ENCODE measurements at places on chromosomes 4 and X. TPM values are rescaled to one million over a fixed set of nuclear protein-coding genes. Genes with fewer than 3 reads are reported as not detected.

The UPF3B gene
- total RNA-seq = 21.3 TPM

The ADAM29 gene
- not detected for total RNA-seq

The GLRB gene
- not detected for total RNA-seq

The HTN1 gene
- total RNA-seq = not detected

The USO1 gene
- total RNA-seq = 56.7 TPM

The ADGRL3 gene
- total RNA-seq = not detected

The YIPF6 gene
- 18.1 TPM for total RNA-seq

The TMEM35A gene
- not detected for total RNA-seq

DNA sequence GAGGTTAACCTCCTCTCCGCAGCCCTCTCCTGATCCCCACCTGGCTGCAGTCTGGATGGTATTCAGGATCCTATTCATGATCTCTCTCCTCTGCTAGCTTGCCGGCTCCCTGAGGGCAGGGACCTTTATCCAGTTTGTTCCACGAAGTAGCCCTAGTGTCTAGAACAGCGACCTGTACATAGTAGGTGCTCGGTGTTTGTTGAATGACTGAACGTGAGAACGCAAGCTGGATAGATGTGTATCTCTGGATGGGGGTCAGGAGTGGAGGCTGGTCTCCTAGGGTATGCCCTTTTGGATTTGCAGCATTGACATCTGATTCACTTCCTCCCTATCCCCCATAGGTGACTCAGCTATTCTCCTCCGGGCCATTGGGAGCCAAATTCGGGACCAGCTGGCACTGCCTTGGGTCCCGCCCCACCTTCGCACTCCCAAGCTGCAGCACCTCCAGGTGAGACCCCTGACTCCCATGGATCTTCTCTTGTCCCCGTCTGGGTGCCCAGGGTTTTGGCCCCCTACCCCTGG, 7.3 kb downstream of the CCDC22 start:
- peaks cover 5% of the 10 kb centered on the region for H3K4me1 ChIP-seq
- no peak overlapping the region for H3K4me3 ChIP-seq
- no peak for DNase-seq
- H3K36me3 ChIP-seq = peaks cover 21% of the 10 kb centered on the region
- no peak overlapping the region for H3K27ac ChIP-seq

- H3K4me1 ChIP-seq = no peaks in the 10 kb centered on the region
- H3K27me3 ChIP-seq = no peaks in the 10 kb centered on the region
- no peak for DNase-seq
Measured at GRCh38 chrX:96403446-96403845, 281.2 kb upstream of the DIAPH2 start.

DNA sequence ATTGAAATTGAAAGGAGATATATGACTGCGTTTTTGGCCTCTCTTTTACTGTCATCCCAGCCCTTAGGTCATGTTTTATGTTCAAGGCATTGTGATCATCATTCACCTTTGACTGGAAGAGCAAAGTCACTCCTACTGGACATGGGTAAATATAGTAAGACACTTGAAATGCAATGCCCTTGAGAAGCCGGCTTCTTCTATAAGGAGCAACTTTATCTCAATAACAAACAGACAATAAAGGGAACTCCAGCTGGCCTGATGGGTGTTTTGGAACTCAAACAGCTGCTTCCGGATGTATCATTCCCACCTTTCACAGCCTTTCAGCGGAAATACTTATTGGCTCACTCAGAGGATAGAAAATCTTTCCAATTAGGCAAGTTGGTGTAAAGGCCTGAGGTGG, 65.1 kb upstream of the C4orf54 start:
- peaks cover 7% of the 10 kb centered on the region for H3K27me3 ChIP-seq
- no peak for DNase-seq
- no peak overlapping the region for H3K4me3 ChIP-seq
- H3K27ac ChIP-seq = no peak overlapping the region

DNA sequence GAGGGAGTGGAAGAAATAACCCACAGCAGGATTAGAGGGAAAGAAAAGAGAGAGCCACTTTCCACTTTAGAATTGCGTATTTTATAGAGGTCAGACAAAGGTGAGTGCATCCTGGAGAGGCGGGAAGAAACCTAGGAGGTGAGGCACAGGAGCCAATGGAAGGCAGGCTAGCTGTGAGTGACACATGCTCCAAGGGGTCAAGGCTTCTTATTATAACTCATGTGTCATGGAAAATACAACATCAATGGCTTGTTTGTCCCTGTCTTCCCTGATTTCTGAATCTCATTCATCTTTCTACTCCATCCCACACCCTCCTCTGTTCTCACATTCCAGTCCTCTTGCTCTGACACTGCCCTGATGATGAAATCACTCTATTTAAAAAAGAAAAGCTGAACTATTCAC, 14.4 kb downstream of the ANXA3 start:
- no peak overlapping the region for H3K27ac ChIP-seq
- H3K4me1 ChIP-seq = no peaks in the 10 kb centered on the region
- peaks cover 2% of the 10 kb centered on the region for H3K27me3 ChIP-seq
- no peak for DNase-seq
- no peaks in the 10 kb centered on the region for H3K36me3 ChIP-seq

DNA sequence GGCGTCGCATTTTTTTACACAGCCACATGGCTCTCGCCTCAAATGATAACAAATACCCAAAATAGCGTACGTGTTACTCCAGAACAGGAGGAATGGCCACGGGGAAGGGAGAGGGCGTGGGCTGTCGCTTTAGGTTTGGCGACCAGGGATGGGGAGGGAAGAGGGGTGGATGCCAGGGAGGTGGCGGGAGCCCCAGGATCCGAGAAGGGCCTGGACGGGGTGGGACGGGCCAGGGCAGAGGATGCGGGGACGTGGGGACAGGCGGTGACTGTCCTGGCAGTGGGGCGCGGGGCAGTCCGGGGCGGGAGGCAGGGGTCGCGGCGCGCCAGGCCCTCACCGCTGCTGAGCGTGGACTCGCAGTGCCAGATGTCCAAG, 631 bp downstream of the TMEM47 start:
- no peaks in the 10 kb centered on the region for H3K36me3 ChIP-seq
- peaks cover 24% of the 10 kb centered on the region for H3K27me3 ChIP-seq
- peaks cover 7% of the 10 kb centered on the region for H3K4me1 ChIP-seq
- H3K4me3 ChIP-seq = peak overlapping the region; percentile 8
- no peak overlapping the region for H3K27ac ChIP-seq

- H3K27ac ChIP-seq = no peak overlapping the region
- no peak for DNase-seq
- H3K36me3 ChIP-seq = peaks cover 19% of the 10 kb centered on the region
- no peaks in the 10 kb centered on the region for H3K27me3 ChIP-seq
Measured at GRCh38 chrX:71056867-71057266, 11.3 kb downstream of the SNX12 start.

DNA sequence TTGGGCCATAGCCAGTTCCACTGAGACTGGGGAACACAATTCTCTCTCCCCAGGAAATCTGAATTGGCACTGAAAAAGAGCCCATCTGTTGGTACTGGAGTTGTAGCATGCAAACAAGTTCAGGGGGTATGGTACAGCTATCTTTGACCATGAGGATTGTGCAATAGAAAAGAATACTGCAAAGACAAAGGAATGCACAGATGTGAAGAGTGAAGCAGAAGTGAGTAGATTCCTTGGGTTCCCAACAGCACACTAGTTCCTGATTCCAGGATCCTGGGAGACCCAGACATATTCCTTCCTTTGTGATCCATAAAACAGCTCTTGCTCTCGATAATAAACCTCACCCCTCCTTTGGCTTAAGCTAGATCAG, 43.3 kb upstream of the CTAG2 start:
- no peak for DNase-seq
- no peaks in the 10 kb centered on the region for H3K27me3 ChIP-seq
- peaks cover 23% of the 10 kb centered on the region for H3K4me1 ChIP-seq
- H3K4me3 ChIP-seq = no peak overlapping the region
- H3K27ac ChIP-seq = peak overlapping the region; percentile 31
- peaks cover 5% of the 10 kb centered on the region for H3K36me3 ChIP-seq

DNA sequence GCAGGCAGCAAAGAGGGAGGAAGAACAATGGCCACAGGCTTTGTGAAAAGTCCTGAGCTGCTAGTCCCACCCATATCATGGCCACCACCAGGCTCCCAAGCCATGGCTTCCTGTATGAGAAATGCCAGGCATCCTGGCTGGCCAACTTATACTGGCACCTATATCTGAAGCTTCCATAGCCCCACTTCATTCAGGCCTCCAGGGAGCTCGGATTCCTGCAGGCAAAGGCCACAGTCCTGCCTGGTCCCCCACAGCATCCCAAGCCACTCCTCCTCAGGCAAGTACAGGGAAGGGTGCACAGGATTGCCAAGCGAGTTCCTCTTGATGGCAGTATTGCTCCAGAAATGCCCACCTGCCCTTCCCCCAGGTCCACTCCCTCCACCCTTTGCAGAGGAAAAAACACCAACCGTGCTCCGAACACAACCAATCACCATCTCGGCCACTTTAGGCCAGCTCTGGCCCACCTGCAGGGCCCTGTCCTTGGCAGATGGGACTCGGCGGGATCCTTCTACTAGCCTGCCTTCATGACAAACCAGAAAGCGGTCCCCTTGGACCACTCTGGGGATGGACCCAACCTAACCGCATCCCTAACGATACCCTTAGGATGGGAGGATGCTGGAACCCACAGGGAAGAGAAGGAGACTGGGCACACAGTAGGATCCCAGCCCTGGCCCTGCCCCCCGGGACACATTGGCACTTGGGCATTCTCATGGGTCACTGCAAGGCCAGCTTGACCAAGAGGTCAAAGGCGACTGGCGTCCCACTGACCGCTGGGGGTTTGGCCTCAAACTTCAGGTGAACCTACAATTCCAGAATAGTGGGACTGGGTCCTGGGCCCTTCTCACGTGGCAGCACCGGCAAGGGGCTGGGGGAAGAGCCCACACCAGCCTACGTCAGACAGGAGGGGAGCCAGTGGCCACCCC, 220.4 kb upstream of the AGTR2 start:
- no peak for DNase-seq
- H3K36me3 ChIP-seq = no peaks in the 10 kb centered on the region
- no peak overlapping the region for H3K4me3 ChIP-seq

- no peak overlapping the region for H3K27ac ChIP-seq
- DNase-seq = no peak
- H3K27me3 ChIP-seq = no peaks in the 10 kb centered on the region
- no peaks in the 10 kb centered on the region for H3K36me3 ChIP-seq
Measured at GRCh38 chr4:91330555-91331137, 973.1 kb upstream of the GRID2 start.

DNA sequence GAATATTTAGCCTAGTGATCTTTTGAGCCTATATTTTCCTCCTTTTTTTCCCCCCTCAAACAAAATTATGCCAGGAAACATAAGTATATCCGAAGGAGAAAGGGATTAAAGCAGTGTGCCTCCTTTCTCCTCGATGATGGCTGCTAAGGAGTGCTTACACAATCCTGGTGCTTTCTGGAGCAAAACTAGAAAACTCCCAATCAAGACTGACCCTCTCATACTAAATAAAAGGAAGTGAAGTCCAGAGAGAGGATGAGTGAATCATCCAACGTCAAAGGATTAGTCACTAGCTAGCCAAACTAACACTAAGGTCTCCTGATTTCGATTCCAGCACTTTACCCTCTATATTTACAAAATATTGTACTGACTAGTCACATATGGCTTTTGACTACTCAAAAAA, 146.8 kb downstream of the PPP3CA start:
- no peak for DNase-seq
- peaks cover 2% of the 10 kb centered on the region for H3K27me3 ChIP-seq
- no peak overlapping the region for H3K27ac ChIP-seq
- H3K4me1 ChIP-seq = peaks cover 21% of the 10 kb centered on the region
- H3K36me3 ChIP-seq = no peaks in the 10 kb centered on the region
- no peak overlapping the region for H3K4me3 ChIP-seq

GRCh38 chrX:132373610-132374009, 115.2 kb downstream of the MBNL3 start:
- no peaks in the 10 kb centered on the region for H3K27me3 ChIP-seq
- no peak for DNase-seq
- H3K36me3 ChIP-seq = no peaks in the 10 kb centered on the region
- no peaks in the 10 kb centered on the region for H3K4me1 ChIP-seq
- no peak overlapping the region for H3K27ac ChIP-seq

DNA sequence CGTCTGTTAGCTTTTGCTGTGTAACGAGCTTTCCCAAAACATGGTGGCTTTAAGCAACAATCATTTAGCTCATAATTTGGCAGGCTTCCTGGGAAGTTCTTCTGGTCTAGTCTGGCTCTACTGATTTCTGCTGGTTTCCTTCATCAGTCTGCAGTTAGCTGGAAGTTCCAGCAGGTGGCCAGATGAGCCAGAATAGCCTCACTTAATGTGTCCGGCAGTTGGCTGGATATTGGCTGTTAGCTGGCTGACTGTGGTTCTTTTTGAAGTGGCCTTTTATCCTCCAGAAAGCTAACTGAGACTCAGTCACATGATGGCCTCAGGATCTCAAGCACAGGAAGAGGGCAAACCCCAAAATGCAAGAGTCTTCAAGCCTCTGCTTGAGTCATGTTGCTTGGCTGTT, 34.9 kb downstream of the FTHL17 start:
- no peak overlapping the region for H3K4me3 ChIP-seq
- peaks cover 4% of the 10 kb centered on the region for H3K4me1 ChIP-seq
- peak; percentile 30 for DNase-seq
- H3K27ac ChIP-seq = no peak overlapping the region

DNA sequence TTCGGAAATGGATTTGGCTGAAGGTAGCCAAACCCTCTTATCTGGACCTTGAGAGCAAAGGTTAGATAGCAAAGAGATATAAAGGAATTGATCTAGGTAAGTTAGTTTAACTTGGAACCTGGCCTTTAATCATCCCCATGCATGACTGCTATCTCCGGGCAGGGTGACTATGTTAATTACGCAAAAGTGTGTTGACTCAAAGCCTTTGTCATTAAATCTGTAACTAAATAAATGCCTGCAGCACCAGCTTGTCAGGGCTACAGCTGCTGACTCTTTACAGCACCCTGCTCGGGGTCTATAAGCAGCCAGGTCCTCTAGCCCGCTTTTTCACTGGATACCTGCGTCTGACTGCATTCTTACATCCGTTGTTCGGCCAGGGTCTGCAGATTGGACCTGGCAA, 201.7 kb downstream of the TBCK start:
- H3K4me3 ChIP-seq = no peak overlapping the region
- no peak overlapping the region for H3K27ac ChIP-seq
- H3K4me1 ChIP-seq = no peaks in the 10 kb centered on the region
- H3K27me3 ChIP-seq = no peaks in the 10 kb centered on the region
- DNase-seq = no peak

GRCh38 chrX:5638572-5638971, 590.1 kb downstream of the NLGN4X start:
- H3K27me3 ChIP-seq = no peaks in the 10 kb centered on the region
- H3K36me3 ChIP-seq = no peaks in the 10 kb centered on the region
- H3K4me1 ChIP-seq = no peaks in the 10 kb centered on the region
- no peak overlapping the region for H3K4me3 ChIP-seq

- H3K4me3 ChIP-seq = no peak overlapping the region
- no peak for DNase-seq
- H3K4me1 ChIP-seq = peaks cover 5% of the 10 kb centered on the region
- no peak overlapping the region for H3K27ac ChIP-seq
Measured at GRCh38 chr4:186624951-186625350, 69.6 kb upstream of the MTNR1A start.
